K562 (cell line): ENCODE measurements at places on chromosomes 2 and 18.

DNA sequence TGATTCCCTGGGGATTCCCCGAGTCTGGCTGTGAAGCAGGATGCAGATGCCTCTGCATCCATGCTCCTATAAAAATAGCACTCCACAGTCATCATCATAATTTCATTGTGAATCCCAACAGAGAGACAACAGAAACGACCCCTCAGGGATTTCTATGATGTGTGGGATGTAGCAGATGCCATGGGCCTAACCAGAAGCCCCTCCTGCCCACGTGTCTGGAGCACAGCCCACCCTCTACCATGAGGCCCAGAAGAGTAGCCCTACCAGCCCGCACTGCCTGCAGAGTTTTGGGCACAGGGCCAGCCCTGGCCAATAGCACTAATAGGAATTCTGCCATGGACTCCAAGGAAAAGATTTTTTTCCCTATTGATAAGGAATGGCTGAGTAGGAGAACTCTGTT lies 66.6 kb downstream of the GYPC start:
- DNase-seq: no peak

DNA sequence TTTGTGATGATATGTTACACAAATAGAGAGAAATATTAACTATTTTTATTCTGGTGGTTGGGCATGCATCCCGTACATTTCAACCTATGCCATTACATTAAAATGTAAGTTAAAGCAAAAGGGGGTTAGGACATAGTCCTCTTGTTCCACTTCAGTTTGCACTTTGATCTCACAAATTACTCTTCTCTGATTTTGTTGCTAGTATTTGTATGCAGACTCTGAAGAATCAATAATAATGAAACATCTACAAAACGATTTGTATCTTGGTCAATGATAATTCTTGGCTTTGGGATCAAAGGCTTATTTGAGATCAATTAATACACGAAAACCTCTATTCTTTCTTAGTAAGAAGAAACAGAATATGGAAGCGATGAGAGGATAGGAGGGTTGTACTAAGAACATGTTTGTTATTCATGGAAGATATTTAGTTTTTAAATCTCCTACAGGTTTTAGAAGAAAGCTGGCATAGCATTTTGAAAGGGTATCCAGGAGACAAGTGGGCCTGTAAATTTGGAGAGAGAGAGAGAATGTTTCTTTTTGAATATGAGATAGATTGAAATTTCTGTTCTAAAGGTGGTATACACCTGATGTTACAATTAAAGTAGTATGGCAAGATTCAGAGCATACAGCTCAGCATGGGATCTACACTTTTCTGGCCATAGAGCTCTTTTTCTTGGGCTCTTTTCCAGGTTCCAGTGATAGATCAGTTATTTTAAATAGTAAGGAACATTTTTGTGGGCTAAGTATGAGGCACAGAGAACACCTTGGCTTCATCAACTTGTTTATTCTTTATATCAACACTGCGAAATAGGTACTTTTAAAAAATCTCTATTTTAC lies 347.9 kb downstream of the PTPRM start:
- DNase-seq: no peak

DNA sequence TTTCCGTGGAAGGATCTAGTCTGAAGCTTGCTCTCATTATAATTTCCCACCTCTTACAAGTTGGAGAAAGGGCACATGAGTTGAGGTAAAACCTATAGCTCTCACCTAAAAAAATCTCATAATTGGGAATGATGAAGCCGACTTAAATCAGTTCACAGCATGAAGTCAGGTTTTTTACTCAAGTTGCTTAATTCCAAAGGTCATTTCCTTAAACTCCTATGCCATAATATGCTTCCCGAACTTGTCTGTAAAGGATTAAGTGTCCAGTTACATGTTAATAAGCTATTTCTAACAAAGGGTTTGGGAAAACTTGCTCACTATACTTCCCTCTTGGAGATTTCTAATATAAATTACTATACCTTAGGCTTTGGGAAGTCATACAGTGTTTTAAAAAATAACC lies 481.2 kb downstream of the NUP35 start:
- DNase-seq: no peak

GRCh38 chr2:188291142-188291616 lies 495 bp upstream of the GULP1 start:
- no peak for DNase-seq

- no peak for DNase-seq
Measured at GRCh38 chr2:24432121-24432520, 58.9 kb upstream of the NCOA1 start.

GRCh38 chr2:222714361-222715241 lies 43.1 kb downstream of the MOGAT1 start:
- no peak for DNase-seq

DNA sequence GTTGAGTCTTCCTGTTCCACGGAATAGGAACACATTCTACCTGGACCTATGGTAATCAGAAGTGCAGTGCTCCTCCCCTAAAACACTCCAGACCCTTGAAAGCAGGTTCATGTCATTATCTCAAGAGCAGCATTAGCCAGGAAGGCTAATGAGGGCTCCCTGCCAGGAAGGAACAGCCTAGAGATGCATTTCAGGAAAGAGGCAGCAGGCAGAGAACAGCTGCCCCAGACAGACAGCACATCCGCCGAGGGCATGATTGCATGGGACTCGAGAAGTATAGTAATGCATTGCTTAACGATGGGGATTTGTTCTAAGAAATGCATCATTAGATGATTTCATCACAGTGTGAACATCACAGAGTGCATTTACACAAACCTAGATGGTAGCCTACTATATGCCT lies 171.5 kb downstream of the ALK start:
- DNase-seq: no peak

DNA sequence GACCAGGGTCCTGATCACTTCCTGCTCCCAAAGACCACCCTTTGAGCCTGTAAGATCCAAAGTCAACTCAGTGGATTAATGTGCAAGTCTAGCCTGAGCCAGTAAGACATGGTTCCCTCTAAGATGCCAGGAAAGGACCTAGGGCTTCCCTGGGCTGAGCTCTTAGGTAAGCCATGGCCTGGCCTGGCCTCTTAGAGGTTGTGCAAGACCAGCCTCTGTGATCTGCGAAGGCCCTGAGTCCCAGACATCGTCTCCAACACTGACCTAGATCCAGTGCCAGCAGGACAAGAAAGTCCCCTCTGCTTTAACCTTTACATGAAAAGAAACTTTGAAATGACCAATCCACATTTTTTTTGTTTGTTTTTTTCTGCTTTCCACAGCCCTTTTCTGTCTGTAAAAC lies 73.6 kb upstream of the CYP1B1 start:
- no peak for DNase-seq

DNA sequence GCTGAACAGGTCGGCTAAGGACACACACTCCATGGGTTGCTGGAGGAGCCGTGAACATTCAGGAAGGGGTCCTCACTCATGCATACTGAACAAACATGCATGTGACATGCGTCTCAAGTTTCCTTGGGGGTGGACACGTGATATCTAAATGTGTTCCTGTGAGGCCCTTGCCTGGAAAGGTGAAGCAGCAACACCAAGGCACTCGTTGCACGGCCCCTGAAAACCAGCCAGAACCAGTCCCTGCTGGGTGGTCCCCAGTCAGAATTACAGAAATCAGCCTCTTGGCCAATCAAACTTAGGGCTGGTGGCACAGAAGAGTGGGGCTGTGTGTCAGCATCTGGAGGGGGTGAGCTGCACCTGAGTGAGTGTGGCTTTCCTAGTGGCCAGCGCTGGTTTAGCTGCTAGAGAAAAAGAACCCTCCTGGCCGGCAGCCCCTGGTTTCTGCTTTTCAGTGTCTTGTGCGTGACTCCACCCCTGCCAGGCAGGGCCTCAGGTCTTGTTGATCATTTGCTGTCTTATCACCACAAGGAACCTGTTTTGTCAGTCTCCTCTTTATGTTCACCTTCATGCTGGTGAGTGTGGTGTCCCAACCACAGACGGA lies 3.2 kb upstream of the AQP12B start:
- DNase-seq: peak; percentile 7

- DNase-seq: no peak
Measured at GRCh38 chr2:149329489-149330126, 779 bp upstream of the LYPD6 start.

GRCh38 chr2:240887631-240888030 lies 8.3 kb downstream of the MAB21L4 start:
- no peak for DNase-seq

GRCh38 chr18:41135146-41135545 lies 819.9 kb upstream of the PIK3C3 start:
- DNase-seq: no peak

DNA sequence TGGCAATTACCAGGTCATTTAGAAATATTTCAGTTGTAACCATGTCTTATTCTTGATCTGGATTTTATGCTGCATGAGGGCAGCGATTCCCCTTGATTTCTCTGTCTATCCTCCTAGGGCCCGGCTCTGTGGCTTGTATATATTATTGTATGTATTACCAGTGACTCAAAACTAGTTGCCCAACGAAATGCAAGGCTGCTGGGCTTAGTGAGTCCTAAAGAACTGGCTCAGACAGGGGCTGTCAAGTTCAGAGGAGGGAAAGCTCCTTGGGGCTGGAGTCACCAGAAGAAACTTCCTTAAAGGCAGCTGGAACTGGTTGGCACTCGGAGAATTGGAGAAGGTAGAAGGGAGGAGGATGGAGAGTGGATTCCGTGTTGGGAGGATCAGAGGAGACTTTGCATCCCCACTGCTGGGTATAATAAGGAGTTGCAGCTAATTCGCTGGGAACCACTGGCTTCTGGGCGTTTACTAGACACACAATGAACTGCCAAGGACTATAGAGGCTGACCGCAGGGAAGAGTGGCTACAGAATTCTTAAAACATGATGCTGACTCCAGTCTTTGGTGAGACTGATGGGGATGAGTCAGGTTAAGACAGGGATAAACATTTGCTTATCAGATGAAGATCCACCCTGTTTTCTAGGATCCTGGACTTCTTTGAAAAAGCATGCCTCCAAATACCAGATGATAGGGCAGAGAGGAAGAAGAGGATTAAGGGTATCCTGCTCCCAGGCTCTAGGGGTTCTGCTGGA lies 104.3 kb downstream of the PRKCE start:
- no peak for DNase-seq

DNA sequence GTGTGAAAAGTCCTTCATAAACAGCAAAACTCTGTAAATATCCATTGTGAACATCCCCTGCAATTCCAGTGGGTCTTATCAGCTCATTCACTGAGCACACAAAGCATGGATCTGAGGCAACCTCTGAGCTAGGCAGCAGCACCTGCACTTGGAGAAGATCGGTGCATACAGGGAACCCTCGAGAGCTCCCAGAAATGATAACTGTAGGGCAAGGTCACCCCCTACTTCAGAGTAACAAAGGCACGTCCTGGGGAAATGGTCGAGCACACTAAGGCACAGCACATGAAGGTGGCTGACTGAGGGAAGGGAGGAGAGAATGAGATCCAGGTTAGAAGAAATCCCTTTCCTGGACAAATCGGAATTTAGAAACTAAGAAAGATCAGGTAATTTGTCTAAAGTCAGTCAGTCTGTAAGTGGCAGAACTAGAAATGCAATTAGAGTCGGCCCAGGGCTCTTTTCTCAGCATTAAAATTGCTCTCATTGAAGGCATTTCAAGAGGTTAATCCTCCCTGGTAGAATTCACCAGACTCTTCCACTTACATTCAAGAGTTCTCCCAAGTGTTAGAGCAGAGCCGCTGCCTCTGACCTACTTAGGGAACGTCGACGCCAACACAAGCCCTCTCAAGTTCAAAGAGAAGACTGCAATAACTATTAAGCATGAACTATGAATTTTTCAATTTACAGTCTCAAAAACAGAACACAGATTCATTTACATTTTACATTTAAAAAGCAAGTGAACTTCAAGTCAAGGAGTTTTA lies 45.9 kb downstream of the PXDN start:
- no peak for DNase-seq

DNA sequence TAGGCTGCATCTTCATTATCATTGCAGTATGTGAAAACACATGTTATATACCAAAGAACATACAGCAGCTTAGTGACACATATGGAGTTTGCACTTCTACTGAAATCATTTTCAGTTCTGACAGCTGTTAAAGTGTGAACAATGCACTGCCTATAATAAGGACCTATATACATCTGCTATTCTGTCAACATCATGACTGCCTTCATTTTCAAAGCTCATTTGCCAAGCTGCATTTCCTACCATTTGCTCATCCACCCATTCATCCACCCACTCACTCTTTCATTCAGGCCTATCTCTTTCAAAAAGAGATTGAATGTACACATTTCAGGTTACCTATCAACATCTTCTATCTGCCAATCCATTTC lies 81.7 kb upstream of the STK17B start:
- DNase-seq: no peak

DNA sequence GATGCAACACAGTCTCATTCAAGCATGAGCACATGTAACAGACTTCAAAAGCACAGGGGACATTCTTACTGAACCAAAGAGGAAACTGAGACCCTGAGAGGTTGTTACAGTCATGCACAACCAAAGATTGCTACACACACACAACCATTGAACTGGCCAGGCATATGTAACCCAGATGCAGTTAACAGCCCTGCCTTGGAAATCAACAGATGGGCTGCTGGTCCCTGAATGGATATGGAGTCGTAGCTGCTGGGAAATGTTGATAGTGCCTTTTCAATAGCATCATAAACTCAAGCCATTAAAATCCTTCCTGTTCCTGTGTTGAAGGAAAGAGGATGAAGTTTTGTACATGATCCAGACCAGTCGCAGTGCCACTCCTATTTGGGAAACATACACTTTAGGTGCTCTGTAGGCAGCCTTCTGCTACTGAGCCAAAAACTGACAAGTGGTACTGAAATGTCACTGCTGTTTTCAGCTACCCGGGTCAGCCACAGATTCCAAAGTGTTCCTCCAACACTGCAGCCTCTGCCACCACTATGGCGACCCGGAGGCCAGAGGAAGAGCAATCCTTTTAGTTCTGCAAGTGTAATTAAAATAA lies 143.9 kb downstream of the CCBE1 start:
- no peak for DNase-seq

DNA sequence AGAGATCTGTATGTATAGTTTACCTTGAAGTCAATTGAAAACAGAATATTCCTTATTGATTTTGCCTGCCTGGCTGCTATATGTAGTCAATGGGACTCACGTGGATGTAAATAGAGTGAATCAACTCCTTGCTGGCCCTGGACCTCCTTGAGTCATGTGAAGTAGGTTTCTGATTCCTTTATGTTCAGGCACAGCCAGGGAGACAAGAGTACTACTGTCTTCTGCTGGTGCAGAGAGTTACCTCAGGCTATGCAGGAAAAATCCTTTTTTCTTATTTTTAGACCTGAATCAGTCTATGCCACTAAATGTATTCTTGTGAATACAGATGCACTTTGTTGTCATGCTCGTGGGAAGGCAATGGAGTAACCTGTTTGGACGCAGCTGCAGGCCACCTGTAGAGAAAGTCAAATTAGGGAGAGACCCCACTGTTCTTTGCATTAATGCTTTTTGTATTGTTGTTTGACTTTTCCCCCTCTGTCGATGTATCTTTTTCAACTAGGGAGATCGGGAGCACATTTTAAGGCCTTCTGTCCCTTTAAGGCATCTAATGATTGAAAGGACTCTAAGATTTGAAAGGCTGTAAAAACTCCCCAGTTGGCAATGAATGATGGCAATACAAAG lies 473.9 kb downstream of the ARHGAP15 start:
- no peak for DNase-seq
